ENCODE measurements at places on chromosomes 13 and 19. TPM values are rescaled to one million over a fixed set of nuclear protein-coding genes. Genes with fewer than 3 reads are reported as not detected.

DNA sequence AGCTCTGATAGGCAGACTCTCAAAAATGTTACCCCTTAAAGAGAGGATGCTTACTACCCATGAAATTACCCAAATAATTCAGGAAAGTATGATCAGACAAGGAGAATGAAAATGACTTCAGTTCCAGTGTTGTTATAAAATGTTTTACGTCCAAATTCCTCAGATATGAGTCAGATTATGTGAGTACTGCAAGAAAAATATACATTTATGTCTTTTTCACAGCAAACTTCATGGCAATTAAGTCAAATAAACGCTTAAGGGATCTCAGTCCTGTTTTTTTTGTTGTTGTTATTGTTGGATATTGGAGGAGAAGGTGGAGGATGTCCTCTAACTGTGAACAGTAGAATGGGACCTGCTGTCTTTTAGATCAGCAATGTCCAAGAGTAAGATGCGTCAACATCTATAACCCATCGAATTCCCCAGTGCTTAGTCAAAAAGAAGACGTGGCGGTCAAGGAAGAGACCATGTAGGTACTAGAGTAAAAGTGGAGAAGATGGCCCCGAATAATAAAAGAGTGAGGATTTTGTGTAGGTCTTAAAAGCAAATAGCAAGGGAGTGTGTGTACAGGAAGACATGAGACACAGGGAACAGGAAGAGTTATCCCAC lies 215.4 kb upstream of the IRS2 start:
- H3K4me1 ChIP-seq: no peaks in the 10 kb centered on the region
- H3K27ac ChIP-seq: no peak overlapping the region
- H3K27me3 ChIP-seq: no peaks in the 10 kb centered on the region

DNA sequence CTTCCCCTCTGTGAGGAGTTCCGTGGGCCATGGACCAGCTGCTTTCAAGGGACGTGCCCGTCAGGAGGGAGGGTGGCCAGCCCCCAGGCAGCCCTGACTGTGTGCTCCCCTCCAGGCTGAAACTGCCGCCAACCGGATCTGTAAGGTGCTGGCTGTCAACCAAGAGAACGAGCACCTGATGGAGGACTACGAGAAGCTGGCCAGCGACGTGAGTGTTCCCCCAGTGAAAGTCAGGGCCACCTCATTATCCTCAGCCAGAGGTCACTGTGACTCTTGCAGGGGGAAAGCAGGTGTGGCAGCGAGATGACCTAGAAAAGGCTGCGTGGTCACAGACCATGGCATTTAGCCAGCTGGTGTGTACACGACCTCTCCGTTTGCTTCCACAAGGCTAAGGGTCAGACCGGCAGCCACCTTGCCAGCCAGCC lies 29.9 kb downstream of the CAPN12 start:
- DNase-seq: no peak
- H3K36me3 ChIP-seq: peaks cover 95% of the 10 kb centered on the region
- no peak overlapping the region for H3K27ac ChIP-seq

GRCh38 chr19:3565139-3565538 lies 7.6 kb upstream of the HMG20B start:
- no peaks in the 10 kb centered on the region for H3K36me3 ChIP-seq
- H3K27ac ChIP-seq: no peak overlapping the region
- no peaks in the 10 kb centered on the region for H3K27me3 ChIP-seq
- H3K4me3 ChIP-seq: no peak overlapping the region

DNA sequence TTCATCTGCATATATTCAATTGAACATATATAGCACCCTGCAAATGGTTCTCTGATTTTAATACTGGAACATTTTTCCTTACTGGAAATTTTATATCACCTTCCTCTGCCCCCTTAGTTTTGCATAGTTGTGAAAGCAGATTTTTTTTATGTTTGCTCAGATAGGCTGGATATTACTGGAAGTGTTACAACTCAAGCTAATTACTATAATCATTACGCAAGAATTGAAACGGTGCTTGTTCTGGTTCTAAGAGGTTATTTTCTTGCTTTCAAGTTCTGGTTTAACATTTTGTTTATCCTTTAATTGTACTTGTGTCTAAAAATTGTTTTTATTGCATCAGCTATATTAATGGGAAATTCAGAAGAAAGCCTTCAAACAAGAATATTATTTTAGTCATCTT lies 95.6 kb upstream of the MYO16 start:
- H3K27ac ChIP-seq: no peak overlapping the region
- H3K36me3 ChIP-seq: no peaks in the 10 kb centered on the region
- no peak overlapping the region for H3K4me3 ChIP-seq
- no peaks in the 10 kb centered on the region for H3K27me3 ChIP-seq

- H3K36me3 ChIP-seq: no peaks in the 10 kb centered on the region
- H3K27ac ChIP-seq: no peak overlapping the region
- H3K4me3 ChIP-seq: no peak overlapping the region
- peaks cover 4% of the 10 kb centered on the region for H3K4me1 ChIP-seq
Measured at GRCh38 chr13:19597523-19597922, 35.9 kb upstream of the MPHOSPH8 start.

DNA sequence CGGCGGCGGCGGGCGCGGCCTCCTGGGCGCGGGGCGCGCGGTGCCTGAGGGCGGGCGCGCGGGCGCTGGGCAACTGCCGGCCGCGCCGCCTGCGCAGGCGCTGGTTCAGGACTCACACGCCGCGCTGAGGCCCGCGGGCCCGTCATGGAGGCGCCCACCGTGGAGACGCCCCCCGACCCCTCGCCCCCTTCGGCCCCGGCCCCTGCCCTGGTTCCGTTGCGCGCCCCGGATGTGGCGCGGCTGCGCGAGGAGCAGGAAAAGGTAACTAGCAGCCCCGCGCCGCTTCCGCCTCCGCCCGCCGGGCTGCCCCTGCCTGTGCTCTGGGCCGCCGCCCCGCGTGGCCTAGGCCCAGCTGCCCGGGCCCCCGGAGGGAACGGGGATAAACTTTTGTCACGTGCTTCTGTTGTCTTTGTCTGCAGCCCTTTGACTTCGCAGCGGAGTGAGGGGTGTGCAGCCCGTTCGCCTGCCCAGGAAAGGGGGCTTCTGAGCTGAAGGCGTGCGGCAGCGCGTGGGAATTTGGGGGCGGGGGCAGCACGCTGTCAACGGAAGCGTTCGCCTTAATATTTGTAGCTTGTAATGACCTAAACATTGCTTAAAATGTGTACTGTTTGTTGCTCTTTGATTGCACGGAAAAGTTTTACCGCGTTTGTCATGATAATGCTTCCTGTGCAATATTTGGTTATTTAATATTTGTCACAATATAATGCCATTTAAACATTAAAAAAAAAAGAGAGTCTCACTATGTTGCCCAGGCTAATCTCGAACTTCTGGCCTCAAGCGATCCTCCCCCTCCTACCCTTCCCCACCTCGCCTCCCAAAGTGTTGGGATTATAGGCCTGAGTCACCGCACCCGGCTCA lies 594 bp downstream of the URI1 start:
- H3K36me3 ChIP-seq: no peaks in the 10 kb centered on the region
- H3K4me1 ChIP-seq: peaks cover 16% of the 10 kb centered on the region
- peak; percentile 76 for DNase-seq
- H3K27me3 ChIP-seq: no peaks in the 10 kb centered on the region

GRCh38 chr19:11563532-11563931 lies 4.5 kb upstream of the ELOF1 start:
- H3K27me3 ChIP-seq: no peaks in the 10 kb centered on the region
- DNase-seq: no peak
- H3K27ac ChIP-seq: no peak overlapping the region
- H3K4me3 ChIP-seq: no peak overlapping the region
- peaks cover 10% of the 10 kb centered on the region for H3K4me1 ChIP-seq
- no peaks in the 10 kb centered on the region for H3K36me3 ChIP-seq

DNA sequence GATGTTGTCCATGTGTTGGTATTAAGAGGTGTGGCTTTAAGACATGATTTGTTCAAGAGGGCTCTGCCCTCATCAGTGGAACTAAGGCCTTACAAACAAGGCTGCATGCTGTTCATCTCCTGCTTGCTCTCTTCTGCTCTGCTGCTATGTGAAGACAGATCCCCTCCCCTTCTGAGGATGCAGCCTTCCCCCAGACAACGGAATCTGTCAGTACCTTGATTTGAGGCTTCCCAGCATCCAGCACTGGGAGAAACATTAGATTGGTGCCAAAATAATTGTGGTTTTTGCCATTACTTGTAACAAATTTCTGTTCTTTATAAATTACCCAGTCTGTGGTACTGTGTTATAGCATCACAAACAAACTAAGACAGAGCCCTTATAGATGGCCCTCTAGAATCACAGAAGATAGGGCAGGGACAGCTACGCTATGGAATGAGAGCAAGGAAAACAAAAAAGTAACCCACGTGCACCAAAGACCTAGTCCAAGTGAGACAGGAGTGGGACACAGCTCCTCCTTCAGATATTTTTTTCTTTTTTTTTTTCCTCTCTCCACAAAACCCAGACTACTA lies 151.5 kb upstream of the RXFP2 start:
- no peaks in the 10 kb centered on the region for H3K27me3 ChIP-seq
- no peak overlapping the region for H3K27ac ChIP-seq
- DNase-seq: no peak
- H3K36me3 ChIP-seq: no peaks in the 10 kb centered on the region
- H3K4me1 ChIP-seq: no peaks in the 10 kb centered on the region

- DNase-seq: no peak
- H3K4me3 ChIP-seq: no peak overlapping the region
- no peaks in the 10 kb centered on the region for H3K27me3 ChIP-seq
- no peak overlapping the region for H3K27ac ChIP-seq
- no peaks in the 10 kb centered on the region for H3K36me3 ChIP-seq
Measured at GRCh38 chr13:35855531-35856019, 275.6 kb downstream of the DCLK1 start.

GRCh38 chr13:71806886-71807285 lies 60.1 kb downstream of the DACH1 start:
- no peak for DNase-seq
- H3K27ac ChIP-seq: no peak overlapping the region
- H3K36me3 ChIP-seq: no peaks in the 10 kb centered on the region
- no peak overlapping the region for H3K4me3 ChIP-seq
- no peaks in the 10 kb centered on the region for H3K27me3 ChIP-seq

DNA sequence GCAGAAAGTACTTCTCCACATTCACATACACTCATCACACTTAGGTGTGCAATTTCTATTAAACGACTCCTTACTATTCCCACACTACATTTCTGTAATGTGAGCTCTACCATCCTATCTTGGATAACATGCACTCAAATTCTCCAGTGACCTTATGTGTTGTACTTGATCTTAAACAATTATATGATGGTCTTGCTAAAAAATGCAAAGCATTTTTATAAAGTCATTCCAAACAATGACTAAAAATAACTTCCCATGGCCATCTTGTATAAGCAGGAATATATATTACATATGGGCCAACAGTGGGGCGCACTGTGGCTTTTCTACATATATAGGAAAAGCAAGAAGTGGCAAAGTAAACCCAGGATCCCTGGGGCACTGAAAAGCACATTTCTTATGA lies 155.5 kb downstream of the FLT1 start:
- H3K27me3 ChIP-seq: no peaks in the 10 kb centered on the region
- no peaks in the 10 kb centered on the region for H3K4me1 ChIP-seq
- H3K36me3 ChIP-seq: no peaks in the 10 kb centered on the region
- DNase-seq: no peak
- no peak overlapping the region for H3K27ac ChIP-seq

- no peak for DNase-seq
- peaks cover 2% of the 10 kb centered on the region for H3K4me1 ChIP-seq
- no peaks in the 10 kb centered on the region for H3K36me3 ChIP-seq
- peak overlapping the region; percentile 16 for H3K27ac ChIP-seq
- H3K27me3 ChIP-seq: no peaks in the 10 kb centered on the region
Measured at GRCh38 chr13:110228936-110229904, 77.7 kb downstream of the COL4A1 start.

- H3K27ac ChIP-seq: no peak overlapping the region
- H3K27me3 ChIP-seq: no peaks in the 10 kb centered on the region
- H3K4me1 ChIP-seq: no peaks in the 10 kb centered on the region
- no peak overlapping the region for H3K4me3 ChIP-seq
- no peaks in the 10 kb centered on the region for H3K36me3 ChIP-seq
Measured at GRCh38 chr13:95784161-95784899, 107.4 kb downstream of the DNAJC3 start.

DNA sequence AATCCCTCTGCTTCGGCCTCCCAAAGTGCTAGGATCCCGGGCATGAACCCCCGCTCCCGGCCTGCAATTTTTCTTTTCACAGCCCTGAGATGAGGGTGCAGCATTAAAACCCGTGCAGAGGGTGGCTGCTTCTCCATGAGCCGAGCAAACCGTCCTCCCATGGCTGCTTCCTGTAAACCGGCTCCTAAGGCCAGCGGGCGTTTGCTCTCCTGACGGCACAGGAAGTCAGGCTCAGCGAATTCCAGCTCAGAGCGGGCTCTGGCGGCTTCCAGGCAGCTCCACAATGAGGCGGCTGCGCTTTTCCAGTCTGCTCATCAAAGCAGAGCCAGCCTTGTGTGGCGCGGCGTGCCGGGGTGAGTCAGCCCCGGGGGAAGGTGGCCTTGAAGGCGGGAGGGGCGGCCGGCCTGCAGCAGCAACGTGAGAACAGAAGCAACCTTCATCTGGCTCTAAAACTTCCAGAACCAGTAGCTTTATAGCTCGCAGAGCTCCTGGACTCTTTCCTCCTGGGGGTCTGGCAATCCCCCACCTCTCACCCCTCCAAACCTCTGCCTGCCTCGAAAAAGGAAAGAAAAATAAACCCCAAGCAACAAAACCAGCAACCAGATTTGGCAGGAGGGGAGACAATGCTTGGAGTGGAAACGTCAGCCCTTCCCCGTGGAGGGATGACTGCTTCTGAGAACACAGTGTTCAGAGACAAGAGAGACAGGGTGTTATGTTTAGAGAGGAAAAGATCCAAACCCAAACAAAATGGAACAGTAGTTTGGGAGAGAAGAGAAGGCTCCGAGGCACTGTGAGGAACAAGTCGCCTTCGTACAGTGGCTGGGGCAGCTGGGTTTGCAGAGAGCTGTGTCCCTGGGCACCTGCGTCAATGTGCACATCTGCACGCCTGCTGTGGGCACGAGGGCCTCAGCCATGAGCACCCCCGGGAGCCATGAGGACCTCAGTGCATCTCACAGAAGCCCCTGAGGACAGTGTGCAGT lies 67.8 kb downstream of the GADD45B start:
- H3K27ac ChIP-seq: peak overlapping the region; percentile 92
- H3K36me3 ChIP-seq: peaks cover 6% of the 10 kb centered on the region
- DNase-seq: peak; percentile 65
- H3K4me3 ChIP-seq: no peak overlapping the region
- no peaks in the 10 kb centered on the region for H3K27me3 ChIP-seq

- peak within 1 kb of the TSS; percentile 76 for H3K4me3 ChIP-seq
- H3K36me3 ChIP-seq: peaks cover 26% of the 10 kb centered on the region
- peak; percentile 82 for DNase-seq
- no peaks in the 10 kb centered on the region for H3K27me3 ChIP-seq
Measured at GRCh38 chr19:58059003-58059670, at the start of gene ZNF135. Gene ZNF135, plus strand, starts transcription at chr19:58059282. Its CDS starts 721 bp downstream, at chr19:58060003.

ONECUT3 gene
- 0.06 TPM for total RNA-seq

DAND5 gene
- total RNA-seq: 0.28 TPM

TJP3 gene
- 5.0 TPM for total RNA-seq

GPR12 gene
- 2.6 TPM for total RNA-seq

CLC gene
- total RNA-seq: 1.2 TPM

DCLK1 gene
- total RNA-seq: 239 TPM

KCTD12 gene
- 78.7 TPM for total RNA-seq

ACP7 gene
- not detected for total RNA-seq

CLPTM1 gene
- 64.3 TPM for total RNA-seq

ZNF581 gene
- total RNA-seq: 10.5 TPM

LMTK3 gene
- 10.8 TPM for total RNA-seq

ELOF1 gene
- total RNA-seq: 18.3 TPM

ANGPTL8 gene
- total RNA-seq: not detected

Data from spinal cord (tissue), 10 donors.